ENCODE measurements at places on chromosomes 5 and 9.
A peak's percentile ranks its signal among the peaks of the same experiment; 100 is the strongest.

DNA sequence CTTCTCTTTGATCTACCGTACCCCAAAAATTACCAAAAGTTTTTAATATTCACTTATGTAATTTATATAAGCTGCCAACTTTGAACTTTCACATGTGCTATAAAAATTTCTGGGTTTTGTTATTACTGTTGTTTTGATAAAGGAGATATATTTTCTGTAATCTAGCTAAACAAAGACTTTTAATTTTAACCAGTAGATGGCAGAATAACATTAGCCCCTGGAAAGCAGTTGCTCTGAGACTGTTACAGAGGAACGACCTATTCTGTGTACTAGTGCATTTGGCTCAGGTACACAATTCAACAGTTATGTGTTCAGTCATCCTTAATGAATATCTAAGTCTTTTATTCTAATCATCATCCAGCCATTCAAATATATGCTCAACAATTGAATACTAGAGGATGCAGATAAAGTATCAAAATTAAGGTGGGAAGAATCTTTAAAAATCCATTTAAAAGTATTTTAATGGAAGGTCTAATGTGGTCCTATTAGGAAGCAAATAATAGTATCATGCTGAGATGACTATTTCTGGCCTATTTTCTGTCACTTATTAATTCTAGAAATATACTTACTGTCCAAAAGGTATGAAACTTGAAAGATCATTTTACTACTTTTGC, 8.6 kb downstream of the KLHL9 start:
- peak; percentile 21 for DNase-seq

GRCh38 chr5:174490728-174491127, 233.7 kb upstream of the MSX2 start:
- DNase-seq, result no peak

DNA sequence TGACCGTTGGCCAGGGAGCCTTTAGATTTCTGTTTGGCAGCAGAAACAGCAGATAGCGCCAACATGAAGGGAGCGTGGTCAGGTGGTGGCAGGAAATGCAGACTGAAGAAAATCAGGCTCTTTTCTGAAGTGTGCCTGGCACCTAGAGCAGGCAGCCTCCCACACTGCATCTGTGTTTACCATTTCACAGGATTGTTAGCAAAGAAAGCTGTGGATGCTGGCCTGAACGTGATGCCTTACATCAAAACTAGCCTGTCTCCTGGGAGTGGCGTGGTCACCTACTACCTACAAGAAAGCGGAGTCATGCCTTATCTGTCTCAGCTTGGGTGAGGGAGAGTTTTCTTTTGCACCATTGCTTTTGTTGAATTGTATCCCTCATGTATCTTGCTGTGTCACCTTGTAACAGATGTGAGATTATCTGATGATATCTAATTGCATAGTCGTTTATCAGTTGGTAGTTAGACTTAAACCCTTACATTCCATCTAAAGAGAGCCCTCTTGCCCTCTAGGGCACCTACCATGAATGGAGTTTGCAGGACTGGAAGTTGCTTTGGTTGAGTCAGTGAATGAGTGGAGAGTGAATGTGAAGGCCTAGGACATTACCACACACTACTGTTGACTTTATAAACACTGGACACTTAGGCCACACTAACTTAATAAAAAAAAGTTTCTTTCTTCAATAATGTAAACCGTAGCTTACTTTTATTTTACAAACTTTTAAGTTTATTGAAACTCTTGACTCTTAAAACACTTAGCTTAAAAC, 42.8 kb downstream of the ACO1 start:
- no peak for DNase-seq

- DNase-seq, result no peak
Observed at GRCh38 chr5:159317849-159318248, 12.4 kb downstream of the IL12B start.

DNA sequence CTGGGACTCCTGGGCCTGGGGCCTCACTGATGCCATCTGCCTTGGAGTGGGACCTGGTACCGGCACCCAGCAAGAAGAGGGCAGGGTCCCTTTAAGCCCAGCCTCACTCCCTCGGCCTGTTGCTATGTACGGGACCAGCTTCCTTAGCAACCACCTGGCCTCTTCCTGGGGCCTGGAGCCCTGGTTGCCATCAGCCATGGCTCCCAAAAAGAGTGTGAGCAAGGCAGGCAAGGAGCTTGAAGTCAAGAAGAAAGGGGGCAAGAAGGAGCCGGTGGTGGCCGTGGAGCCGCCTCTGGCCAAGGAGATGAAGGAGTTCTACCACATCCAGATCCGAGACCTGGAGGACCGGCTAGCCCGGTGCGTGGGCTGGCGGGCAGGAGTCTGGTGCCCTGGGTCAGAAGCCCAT, at the start of gene CFAP157:
Gene CFAP157, plus strand, starts transcription at position 153 of the 406 bp plus-strand sequence. Its CDS starts 44 bp downstream, at position 197.
- DNase-seq, result no peak

- DNase-seq, result no peak
Observed at GRCh38 chr5:137825165-137825564, 42.5 kb upstream of the MYOT start.

DNA sequence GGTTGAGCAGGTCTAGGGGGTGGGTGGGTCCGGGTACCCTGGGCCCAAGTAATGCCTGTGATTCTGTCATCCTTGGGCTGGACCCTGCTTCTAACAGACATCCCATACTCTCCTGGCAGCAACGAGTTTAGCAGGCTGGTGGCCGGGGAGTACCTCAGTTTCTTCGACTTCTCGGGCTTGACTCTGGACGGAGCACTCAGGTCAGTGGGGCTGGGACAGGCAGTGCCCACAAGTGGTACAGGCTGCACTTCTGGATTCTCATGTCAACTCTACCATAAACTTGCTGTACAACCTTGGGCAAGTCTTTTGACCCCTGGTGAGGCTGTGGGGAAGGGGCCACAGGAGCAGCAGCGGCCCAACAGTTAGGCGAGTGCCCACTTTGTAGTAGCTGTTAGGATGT, 21.8 kb downstream of the PSD2 start:
- no peak for DNase-seq
